SJSA1 (cell line): ENCODE measurements at places on chromosomes 16 and 17. TPM values are rescaled to one million over a fixed set of nuclear protein-coding genes. Genes with fewer than 3 reads are reported as not detected.

DNA sequence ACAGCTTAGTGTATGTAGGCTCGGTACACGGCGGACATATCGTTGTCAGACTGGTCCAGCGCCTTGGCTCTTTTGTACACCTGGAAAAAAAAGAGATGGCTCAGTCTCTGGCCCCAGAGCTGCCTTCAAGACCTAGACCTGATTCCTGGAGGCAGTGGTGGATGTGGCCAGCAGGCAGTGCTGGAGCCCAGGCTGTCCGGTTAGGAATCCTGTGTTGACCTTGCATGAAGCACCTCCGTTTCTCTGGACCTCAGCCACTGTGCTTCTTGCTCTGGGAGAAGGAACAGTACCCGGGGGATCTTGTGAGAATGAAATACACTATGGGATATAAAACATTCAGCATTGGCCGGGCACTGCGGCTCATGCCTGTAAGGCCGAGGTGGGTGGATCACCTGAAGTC, 2.8 kb upstream of the ROGDI start:
- no peaks in the 10 kb centered on the region for H3K27me3 ChIP-seq
- peaks cover 55% of the 10 kb centered on the region for H3K36me3 ChIP-seq
- DNase-seq, result no peak
- H3K4me1 ChIP-seq, result peaks cover 9% of the 10 kb centered on the region

DNA sequence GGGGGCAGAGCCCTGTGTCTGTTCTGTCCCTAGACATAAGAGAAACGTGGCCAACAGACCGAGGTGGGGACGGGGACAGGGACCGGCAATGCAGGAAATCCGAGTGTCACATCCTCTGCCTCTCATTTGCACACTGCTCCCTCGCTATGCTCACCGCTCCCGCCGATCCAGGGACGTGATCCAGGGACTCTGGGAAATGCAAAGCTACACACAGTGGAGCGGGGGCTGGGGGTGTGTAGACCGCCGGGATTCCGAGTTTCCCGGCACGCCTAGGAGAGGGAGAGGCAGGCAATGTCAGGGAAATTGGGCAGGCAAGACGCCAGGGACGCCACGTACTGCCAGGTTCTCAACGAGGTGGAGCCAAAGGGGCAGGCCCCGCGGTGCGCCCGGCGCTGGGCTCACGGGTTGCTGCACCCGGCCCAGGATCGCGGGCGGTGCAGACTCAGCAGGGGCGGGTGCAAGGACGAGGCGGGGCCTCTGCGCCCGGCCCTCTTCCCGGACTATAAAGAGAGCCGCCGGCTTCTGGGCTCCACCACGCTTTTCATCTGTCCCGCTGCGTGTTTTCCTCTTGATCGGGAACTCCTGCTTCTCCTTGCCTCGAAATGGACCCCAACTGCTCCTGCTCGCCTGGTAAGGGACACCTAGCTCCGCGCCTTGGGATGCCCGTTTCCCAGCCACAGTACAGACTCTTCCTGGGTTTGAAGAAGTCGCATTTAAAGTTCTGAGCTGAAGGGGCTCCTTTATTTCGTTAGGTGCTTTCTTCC, at the start of gene MT1X:
Gene MT1X (plus strand): TSS at position 532 of the 764 bp plus-strand sequence. CDS start 71 bp downstream, at position 603.
- DNase-seq, result peak; percentile 83
- H3K36me3 ChIP-seq, result no peaks in the 10 kb centered on the region
- H3K27me3 ChIP-seq, result peaks cover under 1% of the 10 kb centered on the region; the same call in 1 of the 2 replicates
- peaks cover 12% of the 10 kb centered on the region for H3K4me1 ChIP-seq
- no peak within 1 kb of the TSS; the same call in 1 of the 2 replicates for H3K27ac ChIP-seq
- H3K4me3 ChIP-seq, result peak within 1 kb of the TSS; percentile 41

- H3K4me3 ChIP-seq, result no peak overlapping the region
- peaks cover 44% of the 10 kb centered on the region for H3K4me1 ChIP-seq
- no peak overlapping the region for H3K27ac ChIP-seq
- H3K36me3 ChIP-seq, result no peaks in the 10 kb centered on the region
- no peaks in the 10 kb centered on the region for H3K27me3 ChIP-seq
Measured at GRCh38 chr17:31915456-31916100, 14.1 kb upstream of the UTP6 start.

DNA sequence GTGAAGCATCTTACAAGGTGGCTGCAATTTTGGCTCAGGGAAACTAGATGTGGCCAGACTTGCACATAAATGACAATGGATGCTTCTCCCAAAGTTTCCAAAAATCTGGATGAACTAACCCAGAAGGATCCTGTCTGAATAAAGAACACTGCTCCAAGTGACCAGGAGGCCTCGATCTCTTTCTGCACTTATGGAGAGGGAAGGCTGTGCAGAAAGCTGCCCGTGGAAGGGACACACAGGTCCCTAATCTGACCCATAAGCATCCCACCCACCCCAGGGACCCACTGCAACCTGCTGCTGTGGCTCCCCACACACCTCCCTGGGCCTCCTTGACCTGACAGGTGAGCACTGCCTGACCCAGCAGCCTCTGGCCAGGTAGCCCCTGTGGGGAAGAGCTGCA, 74.6 kb upstream of the SEC14L1 start:
- H3K4me1 ChIP-seq, result peaks cover 18% of the 10 kb centered on the region
- H3K4me3 ChIP-seq, result no peak overlapping the region
- no peak overlapping the region for H3K27ac ChIP-seq
- H3K27me3 ChIP-seq, result no peaks in the 10 kb centered on the region

DNA sequence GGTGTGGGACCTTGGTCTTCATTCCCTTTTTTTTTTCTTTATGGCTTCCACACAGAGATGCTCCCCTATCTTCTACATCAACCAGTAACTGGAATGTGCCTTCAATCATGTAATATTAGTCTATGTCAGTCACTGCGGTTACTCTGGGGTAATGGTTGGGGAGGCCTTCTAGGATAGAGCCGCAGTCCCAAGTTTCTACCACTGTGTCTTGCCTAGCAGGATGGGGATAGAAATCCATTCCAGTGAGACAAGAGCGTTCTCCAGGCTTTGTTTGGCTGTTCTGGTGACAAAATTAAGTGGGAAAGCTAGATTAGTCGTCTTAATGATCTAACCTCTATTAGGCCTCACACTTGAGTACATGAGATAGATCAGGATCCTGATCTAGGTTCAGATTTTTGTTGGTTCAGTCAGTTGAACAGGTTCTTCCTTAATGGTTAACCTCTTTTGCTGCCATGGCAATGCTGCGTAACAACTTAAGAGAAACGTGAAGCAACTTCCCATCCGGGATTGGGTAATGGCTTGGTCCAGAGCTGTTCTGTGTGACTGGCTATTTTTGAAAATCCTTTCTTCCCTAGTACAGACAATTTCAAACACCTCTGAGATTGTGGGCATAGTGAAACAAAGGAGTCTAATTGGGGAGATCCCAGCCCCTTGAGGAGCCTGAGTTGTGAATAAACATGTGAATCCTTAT, 8.7 kb downstream of the MSL1 start:
- no peak overlapping the region for H3K4me3 ChIP-seq
- DNase-seq, result no peak
- no peak overlapping the region for H3K27ac ChIP-seq
- H3K4me1 ChIP-seq, result peaks cover 14% of the 10 kb centered on the region
- peaks cover 98% of the 10 kb centered on the region for H3K36me3 ChIP-seq

DNA sequence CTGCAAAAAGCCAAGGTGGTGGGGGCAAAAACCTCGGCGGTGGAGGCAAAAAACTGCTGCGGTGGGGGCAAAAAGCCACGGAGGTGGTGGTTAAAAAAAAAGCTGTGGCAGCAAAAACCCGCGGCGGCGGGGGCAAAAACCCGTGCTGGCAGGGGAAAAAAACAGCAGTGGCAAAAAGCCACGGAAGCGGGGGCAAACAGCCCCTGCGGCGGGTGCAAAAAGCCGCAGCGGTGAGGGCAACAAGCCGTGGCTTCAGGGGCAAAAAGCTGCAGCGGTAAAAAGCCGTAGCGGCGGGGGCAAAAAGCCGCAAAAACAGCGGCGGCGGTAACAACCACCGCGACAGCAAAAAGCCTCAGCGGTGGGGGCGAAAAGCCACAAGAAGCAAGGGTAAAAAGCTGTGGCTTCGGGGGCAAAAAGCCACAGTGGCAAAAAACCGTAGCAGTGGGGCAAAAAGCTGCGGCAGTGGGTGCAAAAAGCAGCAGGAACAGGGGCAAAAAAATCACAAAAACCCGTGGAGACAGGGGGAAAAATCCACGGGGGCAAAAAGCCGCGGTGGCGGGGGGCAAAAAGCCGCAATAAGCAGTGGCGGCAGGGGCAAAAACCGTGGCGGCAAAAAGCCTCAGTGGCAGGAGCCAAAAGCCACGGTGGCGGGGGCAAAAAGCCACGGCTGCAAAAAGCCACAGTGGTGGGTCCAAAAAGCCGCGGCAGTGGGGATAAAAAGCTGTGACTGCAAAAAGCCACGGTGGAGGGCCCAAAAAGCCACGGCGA, 193.7 kb downstream of the SHCBP1 start:
- no peak overlapping the region for H3K27ac ChIP-seq
- H3K36me3 ChIP-seq, result no peaks in the 10 kb centered on the region
- no peak overlapping the region for H3K4me3 ChIP-seq
- DNase-seq, result no peak
- H3K4me1 ChIP-seq, result no peaks in the 10 kb centered on the region
- H3K27me3 ChIP-seq, result no peaks in the 10 kb centered on the region

Gene RPGRIP1L
- total RNA-seq, result 14.3 and 14.6 TPM in 2 replicates

Gene ST3GAL2
- total RNA-seq, result 23.2 and 43.8 TPM in 2 replicates

GRCh38 chr16:2091547-2092255, 43.9 kb downstream of the TSC2 start:
- H3K4me3 ChIP-seq, result no peak overlapping the region
- peaks cover 96% of the 10 kb centered on the region for H3K36me3 ChIP-seq
- no peak overlapping the region for H3K27ac ChIP-seq
- DNase-seq, result no peak

- H3K27ac ChIP-seq, result peak overlapping the region; percentile 37; the same call in 1 of the 2 replicates
- H3K36me3 ChIP-seq, result no peaks in the 10 kb centered on the region
- H3K27me3 ChIP-seq, result no peaks in the 10 kb centered on the region
- peak overlapping the region; percentile 39 for H3K4me3 ChIP-seq
- 0 out of 2 replicates have a peak, but pooled peaks cover 3% of the 10 kb centered on the region for H3K4me1 ChIP-seq
- DNase-seq, result peak; percentile 43
Measured at GRCh38 chr17:6940186-6940649, 55.6 kb upstream of the ALOX12 start.

Gene C17orf113
- 0.18 and 1.2 TPM in 2 replicates for total RNA-seq

DNA sequence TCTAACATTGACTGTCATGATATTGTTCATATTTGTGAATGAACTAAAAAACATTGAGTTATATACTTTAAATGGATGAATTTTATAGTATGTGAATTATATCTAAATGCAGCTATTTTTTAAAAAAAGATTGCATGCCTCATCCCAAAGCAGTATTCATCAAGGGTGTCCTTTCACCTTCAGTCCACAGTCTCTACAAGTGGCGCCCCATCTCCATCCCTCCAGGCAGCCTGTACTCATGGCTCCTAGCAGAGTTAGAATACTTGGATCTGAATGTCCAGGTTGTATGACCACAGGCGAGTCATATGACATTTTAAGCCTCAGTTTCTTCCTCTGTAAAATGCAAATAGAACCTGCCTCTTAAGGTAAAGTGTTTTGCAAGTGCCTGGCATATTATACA, 69.8 kb downstream of the TMEM100 start:
- H3K27me3 ChIP-seq, result no peaks in the 10 kb centered on the region; the same call in 1 of the 2 replicates
- no peak for DNase-seq
- peaks cover 7% of the 10 kb centered on the region for H3K4me1 ChIP-seq
- H3K36me3 ChIP-seq, result no peaks in the 10 kb centered on the region

DNA sequence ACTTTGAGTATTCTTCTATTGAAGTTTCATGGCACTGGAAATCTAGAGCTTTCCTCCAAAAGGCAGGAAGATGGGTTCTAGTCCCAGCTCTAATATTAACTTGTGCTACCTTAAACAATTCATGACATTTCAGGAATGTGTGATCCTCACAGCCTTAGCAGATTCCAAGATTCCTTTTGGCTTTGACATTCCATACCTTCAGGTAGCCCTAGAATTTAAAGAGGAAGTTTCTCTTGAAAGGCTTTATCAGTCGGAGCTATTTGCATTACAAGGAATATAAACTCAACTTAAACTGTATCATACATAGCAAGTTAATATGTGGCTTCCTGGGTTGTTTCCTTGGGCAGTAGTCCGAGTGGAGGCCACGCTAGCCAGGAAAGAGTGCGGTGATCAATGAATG, 330.0 kb downstream of the SHISA9 start:
- DNase-seq, result no peak
- no peaks in the 10 kb centered on the region for H3K4me1 ChIP-seq
- no peak overlapping the region for H3K4me3 ChIP-seq
- H3K27ac ChIP-seq, result no peak overlapping the region
- H3K27me3 ChIP-seq, result no peaks in the 10 kb centered on the region

Gene PMFBP1
- 0.69 TPM in 1 of 2 replicates, not detected in the other for total RNA-seq

DNA sequence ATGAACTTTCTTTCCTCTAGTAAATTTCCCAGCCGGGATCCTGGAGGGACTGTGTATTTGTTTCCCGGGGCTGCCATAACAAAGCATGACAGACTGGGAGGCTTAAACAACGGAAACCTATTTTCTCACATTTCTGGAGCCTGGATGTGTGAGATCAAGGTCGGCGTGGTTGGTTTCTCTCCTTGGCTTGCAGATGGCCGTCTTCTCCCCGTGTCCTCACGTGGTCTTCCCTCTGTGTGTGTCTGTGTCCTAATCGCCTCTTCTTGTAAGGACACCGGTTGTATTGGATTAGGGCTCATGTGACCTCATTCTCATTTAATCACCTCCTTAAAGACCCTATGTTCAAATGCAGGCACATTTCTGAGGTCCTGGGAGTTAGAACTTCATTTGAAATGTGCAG, 22.0 kb upstream of the USP10 start:
- no peak overlapping the region for H3K27ac ChIP-seq
- H3K4me1 ChIP-seq, result peaks cover 20% of the 10 kb centered on the region
- no peaks in the 10 kb centered on the region for H3K36me3 ChIP-seq
- H3K4me3 ChIP-seq, result no peak overlapping the region
- no peak for DNase-seq

GRCh38 chr16:57935904-57936303, 35.0 kb downstream of the CNGB1 start:
- peaks cover 37% of the 10 kb centered on the region for H3K4me1 ChIP-seq
- peak; percentile 28 for DNase-seq
- no peak overlapping the region for H3K27ac ChIP-seq
- H3K4me3 ChIP-seq, result no peak overlapping the region

Gene KRTAP4-6
- total RNA-seq, result not detected in 2 replicates

Gene NPTX1
- 0.32 TPM in 1 of 2 replicates, not detected in the other for total RNA-seq

- H3K4me1 ChIP-seq, result peaks cover 23% of the 10 kb centered on the region
- no peaks in the 10 kb centered on the region for H3K36me3 ChIP-seq
- no peak overlapping the region for H3K4me3 ChIP-seq
Measured at GRCh38 chr16:66383551-66383950, 17.1 kb downstream of the CDH5 start.

- no peaks in the 10 kb centered on the region for H3K27me3 ChIP-seq
- no peaks in the 10 kb centered on the region for H3K4me1 ChIP-seq
- no peak overlapping the region for H3K4me3 ChIP-seq
- no peak for DNase-seq
- H3K27ac ChIP-seq, result no peak overlapping the region
Measured at GRCh38 chr17:13865650-13866049, 203.7 kb upstream of the COX10 start.

- DNase-seq, result no peak
- H3K27me3 ChIP-seq, result no peaks in the 10 kb centered on the region
- no peaks in the 10 kb centered on the region for H3K36me3 ChIP-seq
- H3K4me1 ChIP-seq, result no peaks in the 10 kb centered on the region
- no peak overlapping the region for H3K27ac ChIP-seq
Measured at GRCh38 chr16:12009922-12010321, 33.4 kb downstream of the SNX29 start.

Gene NTHL1
- 33.9 and 59.3 TPM in 2 replicates for total RNA-seq
